Stimulated activated CD8-positive, alpha-beta memory T cell treated with anti-CD3 and anti-CD28 coated beads, Interleukin-12 subunit alpha, Interleukin-12 subunit beta, amount 100 ng/mL, for 4 hours (primary cell): ENCODE measurements at places on chromosomes 3 and 15.

DNA sequence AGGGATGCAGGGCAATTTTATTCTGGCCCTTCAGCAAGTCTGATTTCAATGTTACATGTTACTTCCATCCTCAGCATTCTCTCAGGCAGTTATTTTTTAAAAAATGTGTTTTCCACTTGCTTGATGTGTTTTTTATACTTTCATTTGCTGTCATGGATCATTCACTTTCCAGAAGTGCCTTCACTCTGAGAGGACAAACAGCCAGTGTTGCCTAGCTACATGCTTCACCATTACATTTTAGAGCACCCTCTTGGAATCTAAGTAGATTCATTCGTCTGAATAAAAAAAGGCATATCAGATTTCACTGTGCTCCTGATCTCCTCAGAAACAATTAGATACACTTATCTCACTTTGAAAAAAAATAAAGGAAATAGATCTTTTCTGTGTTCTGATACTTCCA is 93.6 kb upstream of the POU1F1 start:
- DNase-seq = no peak

GRCh38 chr15:88932271-88932874 is 19.2 kb upstream of the MFGE8 start:
- no peak for DNase-seq

DNA sequence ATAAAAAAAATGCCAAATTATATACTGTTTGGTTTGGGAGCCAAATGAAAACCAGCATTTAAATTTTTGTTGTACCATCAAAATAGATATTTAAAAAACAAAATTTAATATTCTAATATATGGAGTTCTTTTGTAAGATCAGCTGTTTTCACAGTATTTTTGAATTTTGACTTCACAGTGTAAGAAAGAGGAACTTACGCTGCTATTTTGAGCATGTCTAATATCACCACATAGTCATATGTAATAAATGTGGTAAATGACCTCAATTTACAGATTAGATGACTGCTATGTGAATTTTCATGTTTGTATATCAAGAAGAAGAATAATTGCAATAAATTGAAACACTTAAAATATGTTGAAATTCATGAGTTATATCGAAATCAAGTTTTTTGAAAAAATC is 189.6 kb downstream of the ARRDC4 start:
- no peak for DNase-seq

- DNase-seq = no peak
Observed at GRCh38 chr3:14177580-14178246, 688 bp downstream of the XPC start.

DNA sequence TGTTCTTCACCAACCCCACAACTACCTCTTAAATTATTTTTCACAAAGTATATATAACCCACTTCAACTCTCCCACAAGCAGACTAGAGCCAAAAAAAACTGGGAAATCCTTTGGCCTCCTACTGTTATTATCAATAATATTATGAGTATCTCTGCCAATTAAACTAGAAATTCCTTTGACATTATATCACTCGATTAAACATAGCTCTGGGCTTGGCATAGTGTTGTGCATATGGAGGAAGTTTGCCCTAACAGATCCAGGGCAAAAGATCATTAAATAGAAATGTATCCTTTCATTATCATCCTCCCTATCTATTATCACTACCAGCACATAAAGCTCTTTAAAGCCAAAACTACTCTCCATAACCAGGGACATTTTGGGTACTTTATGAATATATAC is 74.9 kb downstream of the OSBPL10 start:
- no peak for DNase-seq

DNA sequence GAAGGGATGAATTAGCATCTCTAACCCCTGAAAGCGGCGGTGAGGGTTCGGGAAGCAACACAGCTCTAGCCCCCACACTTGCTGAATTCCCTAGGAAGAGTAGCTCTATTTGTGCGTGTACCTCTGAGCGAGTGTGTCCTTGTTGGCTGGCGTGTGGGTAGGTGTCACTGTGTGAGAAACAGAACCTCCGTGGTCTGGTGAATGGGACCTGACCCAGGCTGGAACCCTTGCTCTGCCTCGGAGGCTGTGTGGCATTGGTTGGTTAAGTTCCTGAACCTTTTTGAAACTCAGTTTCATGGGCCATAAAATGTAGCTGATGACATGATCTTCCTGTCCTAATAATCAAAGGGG is 414 bp upstream of the TMEM115 start:
- DNase-seq = no peak

GRCh38 chr3:65226287-65226686 is 538.5 kb upstream of the ADAMTS9 start:
- no peak for DNase-seq

DNA sequence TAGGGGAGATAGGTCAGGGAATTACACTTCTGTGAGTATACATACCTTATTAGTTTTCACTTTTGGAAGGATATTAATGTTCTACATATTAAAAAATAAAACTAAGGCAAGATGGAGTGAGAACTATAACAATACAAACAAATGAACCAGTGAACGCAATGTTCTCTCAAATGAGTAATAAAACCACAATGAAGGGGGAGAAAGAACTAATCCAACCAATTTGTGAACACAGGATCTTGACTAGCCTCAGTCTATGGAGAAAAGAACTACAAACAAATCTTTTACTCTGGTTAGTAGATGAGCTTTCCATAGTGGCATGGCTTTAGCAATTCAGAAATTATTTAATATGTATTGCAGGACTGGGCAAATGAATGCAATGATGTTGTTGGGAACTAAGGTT is 26.9 kb upstream of the ATOSA start:
- no peak for DNase-seq

GRCh38 chr3:150278843-150279381 is 129.2 kb upstream of the TSC22D2 start:
- DNase-seq = no peak

DNA sequence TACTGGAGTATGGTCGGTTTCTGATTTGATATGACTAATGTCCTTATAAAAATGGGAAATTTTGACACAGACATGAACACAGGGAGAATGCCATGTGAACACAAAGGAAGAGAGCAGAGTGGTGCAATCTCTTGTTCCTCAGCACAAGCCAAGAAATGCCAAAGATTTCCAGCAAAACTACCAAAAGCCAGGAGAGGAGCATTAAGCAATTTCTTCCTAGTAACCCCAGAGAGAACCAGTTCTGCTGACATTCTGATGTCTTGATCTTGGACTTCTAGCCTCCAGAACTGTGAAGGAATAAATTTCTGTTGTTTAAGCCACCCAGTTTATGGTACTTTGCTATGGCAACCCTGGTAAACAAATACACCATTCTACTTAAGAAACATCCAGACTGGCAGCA is 227.8 kb upstream of the MRPL3 start:
- no peak for DNase-seq

DNA sequence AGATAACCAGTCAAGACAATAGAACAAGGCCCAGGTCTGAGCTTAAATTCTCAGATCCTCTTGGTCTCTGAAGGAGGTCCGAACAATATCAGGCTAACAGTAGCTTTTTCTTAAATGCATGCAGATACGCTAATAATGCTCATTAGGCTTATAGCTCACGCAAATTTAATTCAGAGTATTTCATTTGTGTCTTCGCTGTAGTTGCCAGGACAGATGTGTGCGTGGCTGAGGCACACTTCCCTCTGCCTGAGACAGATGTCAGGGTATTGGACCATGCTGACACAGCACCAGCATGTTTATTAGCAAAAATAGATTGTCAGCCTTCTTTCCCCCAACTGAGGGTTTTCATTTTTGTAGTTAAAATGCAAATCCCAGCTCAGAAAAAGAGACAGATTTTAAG is 102.9 kb upstream of the BFSP2 start:
- no peak for DNase-seq

DNA sequence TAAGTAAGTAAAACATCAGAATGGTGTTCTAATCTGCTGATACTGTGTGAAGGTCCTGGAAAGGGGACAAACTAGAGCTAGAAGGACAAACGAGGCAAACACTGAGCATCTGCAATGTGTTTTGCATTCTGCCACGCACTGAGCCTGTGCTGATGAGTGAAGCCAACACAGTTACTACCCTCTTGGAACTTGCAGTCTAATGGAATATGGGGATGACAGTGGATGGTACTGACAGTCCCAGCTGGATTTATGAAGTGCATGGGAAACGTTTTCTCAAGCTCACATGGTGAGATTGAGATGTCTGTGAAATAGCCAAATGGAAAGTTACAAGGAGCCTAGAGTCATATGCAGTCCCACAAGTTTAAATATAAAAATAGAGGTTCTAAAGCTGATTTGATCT is 86.6 kb downstream of the FOXB1 start:
- DNase-seq = no peak

DNA sequence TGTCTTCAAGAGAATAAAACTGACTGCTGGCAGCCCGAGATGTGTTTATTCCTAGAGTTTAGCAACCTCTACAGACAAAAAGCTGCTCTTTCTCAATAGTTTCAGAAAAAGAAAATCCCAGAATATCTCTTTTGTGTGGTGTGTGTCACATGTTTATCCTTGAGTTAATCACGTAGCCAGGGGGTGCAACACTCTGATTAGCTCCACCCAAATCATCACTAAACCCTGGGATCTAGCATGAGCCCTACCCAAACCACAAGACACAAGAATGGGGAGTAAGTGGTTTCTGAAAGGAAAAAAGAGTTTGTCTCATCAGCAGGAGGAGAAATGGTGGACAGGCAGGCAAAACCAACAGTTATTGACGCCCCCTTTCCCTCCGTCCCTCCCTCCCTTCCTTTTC is 78.5 kb upstream of the AGBL1 start:
- no peak for DNase-seq

- DNase-seq = no peak
Observed at GRCh38 chr3:108806316-108806715, 16.3 kb upstream of the TRAT1 start.

DNA sequence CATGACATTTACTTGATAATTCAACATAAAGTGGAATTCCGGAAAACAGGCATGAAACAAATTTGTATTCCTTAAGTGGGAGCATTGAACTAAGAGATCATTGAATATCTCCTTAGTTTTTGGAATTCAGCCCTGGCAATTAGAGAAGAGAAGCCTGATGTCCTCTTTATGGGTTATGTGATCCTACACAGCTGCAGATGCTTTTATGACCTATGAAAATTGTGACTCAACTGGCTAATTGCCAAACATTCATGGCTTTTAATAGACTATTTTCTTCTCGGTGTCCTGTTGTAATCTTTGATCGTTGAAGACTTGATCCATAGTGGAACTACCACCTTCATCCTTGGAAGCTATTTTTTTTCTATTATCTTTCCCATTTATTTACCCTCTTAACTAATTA is 46.1 kb downstream of the AGBL1 start:
- no peak for DNase-seq

- no peak for DNase-seq
Observed at GRCh38 chr15:66724732-66725463, 22.9 kb downstream of the SMAD6 start.

DNA sequence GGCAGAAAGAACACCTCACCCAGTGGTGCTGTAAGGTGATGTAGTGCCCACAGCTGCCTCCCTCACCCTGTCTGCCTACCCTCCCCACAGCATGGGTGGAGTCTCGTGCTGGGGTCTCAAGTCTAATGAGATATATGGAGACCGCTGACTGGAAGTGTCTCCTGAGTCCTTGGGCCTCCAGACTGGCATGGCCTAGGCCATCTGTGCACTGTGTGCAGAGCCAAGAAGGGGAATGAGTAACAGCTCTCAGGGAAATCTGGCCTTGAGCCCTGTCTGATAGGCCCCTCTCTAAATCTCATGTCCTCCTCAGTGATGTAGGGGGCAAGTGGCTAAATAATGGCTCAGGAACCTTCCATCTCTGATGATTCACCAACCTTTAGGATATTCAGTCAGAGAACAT is 277.4 kb downstream of the PLCL2 start:
- no peak for DNase-seq

DNA sequence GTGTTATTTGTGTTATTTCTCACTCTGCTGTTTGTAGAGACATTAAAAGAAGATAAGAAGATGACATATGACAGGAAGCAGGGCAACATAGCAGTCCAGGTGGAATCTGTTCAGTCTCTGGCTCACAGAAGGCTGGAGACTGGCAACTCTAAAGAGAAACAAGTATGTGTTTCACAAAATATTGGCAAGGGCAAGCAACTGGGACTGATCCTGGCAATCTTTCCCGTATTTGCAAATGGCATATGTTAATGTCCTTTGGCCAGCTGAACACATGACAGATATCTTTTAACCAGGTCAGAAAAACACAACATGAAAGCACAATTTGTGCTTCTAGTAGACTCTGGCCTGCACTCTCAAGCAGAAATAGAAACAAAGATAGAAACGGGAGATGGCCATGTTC is 1354.1 kb upstream of the EPHA6 start:
- DNase-seq = no peak

GRCh38 chr3:48507256-48508061 is 3.5 kb upstream of the SHISA5 start:
- DNase-seq = peak; percentile 49

GRCh38 chr15:48861813-48862431 is 16.0 kb upstream of the EID1 start:
- no peak for DNase-seq
